ENCODE measurements at places on chromosomes 5 and 9.

GRCh38 chr5:79464695-79465332, 49.1 kb downstream of the HOMER1 start:
- peak; percentile 25 for DNase-seq

DNA sequence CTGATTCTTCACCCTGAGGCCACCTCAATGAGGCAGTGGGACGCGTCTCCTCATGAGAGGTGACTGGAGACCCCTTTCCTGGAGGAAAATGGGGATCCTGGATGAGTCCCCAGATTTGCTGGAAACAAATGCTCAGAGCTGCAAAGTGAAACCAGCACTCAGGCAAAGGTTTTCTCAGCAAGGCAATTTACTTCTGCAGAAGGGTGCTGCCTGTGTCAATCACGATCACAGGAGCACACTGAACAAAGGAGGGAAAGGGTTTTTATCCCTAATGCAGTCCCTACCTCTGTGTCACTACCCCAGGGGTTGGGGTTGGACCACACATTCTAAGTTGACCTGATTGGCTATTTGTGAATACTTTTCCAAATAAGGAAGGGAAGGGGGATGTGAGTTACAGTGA, 69.9 kb upstream of the CDK20 start:
- no peak for DNase-seq

GRCh38 chr9:137807721-137808703, 69.6 kb upstream of the CACNA1B start:
- DNase-seq = peak; percentile 7

DNA sequence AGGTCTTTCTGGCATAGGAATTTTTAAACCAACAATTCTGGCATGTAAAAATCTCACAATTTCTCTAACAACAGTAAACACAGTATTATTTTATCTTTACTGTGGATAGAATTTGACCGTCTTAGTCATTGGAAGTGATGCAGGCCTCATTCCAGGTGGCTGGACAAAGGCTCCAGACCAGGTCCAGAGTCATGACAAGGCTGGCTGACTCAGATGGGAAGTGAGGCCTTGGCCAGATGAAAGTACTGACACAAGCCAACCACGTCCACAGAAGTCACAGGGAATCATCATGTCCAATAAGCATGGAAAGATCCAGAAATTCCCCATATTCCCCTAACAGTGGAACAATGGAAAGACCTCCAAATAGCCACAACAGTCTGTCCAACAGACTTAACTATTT, 12.4 kb downstream of the SPOCK1 start:
- no peak for DNase-seq

DNA sequence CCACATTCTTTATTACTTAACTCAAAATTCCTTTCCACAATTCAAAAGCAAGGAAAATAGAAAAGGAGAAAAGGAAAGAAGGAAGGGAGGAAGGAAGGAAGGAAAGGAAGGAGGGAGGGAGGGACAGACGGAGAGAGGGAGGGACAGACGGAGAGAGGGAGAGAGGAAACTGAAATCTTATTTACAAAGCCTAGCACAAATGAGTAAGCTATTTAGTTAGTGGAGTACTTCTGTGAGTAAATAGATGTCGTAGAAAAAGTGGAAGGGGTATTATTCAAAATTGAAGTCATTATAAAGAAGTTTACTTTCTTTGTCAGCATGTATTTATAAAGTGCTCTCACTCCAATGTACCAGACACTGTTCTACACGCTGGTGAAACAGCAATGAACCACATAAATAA, 177.9 kb downstream of the CETN3 start:
- DNase-seq = no peak

DNA sequence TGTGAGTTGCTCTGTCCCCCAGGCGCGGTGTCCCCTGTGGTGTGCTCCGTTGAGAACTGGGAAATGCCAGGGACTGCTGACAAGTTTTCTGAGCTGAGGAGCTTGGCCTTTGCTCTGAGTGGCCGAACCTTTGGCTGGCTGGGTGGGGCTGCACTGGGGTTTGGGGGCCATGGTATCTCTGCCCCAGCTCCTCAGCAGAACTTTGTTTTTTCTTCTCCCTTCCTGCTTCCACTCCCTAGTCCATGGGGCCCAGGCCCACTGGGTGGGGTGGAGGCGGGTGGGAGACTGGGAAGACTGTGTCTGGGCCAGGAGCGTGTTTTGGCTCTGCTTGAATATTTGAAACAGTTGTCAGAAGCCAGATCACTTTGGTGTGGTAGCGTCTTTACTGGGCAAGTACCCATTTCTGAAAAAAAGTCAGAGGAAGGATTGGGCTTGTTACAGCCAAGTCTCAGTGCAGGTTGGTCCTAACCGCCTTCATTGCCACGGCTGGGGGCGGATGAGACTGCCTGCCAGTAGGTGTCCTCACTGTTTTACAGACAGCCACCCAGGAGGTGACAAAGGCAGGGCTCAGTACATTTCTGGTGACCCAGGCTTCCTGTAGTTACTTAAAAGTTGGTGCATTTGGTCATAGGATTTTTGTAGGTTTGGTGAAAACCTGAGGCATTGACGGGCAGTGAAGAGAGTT, 92.7 kb downstream of the DAB2IP start:
- DNase-seq = no peak

DNA sequence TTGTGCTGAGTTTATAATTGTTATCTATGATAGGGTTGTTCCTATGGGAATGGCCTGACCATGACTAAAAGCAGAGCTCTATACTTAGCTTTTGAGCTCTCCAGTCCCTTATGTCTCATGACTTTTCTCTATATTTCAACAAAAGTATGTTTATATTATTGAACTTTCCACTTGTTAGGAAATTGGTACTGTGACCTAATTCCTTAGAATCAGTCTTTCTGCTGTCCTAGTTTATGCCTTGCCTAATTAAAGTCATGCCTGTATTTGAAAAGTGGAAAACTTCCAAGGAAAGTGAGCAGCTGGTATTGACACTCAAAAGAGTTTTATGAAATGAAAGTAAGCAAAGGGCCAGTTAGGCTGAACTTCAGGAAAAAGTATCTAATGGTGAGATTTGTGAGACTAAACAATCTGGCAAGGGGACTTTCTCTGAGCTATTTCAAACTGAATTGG, 68.6 kb downstream of the XRCC4 start:
- no peak for DNase-seq

GRCh38 chr9:109935406-109936087, 155.5 kb downstream of the PALM2AKAP2 start:
- DNase-seq = no peak

- DNase-seq = no peak
Measured at GRCh38 chr9:125977223-125977622, 230.1 kb downstream of the PBX3 start.

DNA sequence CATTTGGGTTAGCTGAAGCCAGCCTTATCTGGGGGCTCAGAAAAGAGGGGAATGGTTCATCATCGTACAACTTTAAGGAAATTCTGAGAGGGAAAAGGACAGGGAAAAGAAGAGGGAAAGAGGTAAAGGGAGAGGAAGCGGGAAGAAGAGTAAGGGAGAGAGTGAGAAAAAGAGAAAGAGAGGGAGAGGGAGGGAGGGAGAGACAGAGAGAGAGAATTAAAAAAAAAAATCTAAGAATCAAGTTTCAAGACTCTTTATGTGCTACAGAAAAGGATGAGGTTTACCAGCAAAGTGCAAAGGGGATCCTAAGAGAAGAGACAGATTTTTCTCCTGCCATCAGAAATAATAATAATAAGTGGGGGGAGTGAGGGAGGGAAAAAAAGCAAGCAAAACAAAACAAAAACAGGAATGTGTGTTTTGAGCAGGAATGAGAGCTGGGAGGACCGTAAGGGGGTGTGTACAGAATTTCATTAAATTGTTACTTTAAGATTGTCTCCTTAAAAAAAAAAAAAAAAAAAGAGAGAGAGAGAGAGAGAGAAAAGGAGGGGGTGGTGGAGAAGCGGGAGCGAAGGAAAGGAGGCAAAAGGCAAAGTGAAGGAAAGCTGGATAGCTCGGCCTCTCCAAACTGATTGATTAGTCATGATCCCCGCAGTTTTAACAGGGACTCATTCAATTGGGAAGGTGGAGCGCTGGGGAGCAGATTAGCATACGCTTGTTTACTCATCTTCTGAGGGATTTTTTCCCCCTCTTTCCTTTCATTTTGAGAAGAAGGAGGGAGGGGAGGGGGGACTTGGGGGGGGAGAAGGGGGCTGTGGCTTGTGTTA, 438 bp upstream of the PAPPA start:
- no peak for DNase-seq

GRCh38 chr9:93577078-93577974, 942 bp downstream of the PHF2 start:
- DNase-seq = no peak

DNA sequence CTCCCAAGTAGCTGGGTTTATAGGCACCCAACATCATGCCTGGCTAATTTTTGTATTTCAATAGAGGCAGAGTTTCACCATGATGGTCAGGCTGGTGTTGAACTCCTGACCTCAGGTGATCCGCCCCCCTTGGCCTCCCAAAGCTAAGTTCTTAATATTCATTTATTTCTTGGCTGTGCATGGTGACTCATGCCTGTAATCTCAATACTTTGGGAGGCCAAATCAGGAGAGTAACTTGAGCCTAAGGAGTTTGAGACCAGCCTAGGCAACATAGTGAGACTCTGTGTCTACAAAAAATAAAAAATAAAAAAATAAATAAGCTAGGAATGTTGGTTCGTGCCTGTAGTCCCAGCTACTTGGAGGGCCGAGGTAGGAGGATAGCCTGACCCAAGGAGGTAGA, 587.1 kb upstream of the FTMT start:
- no peak for DNase-seq

GRCh38 chr5:32042551-32042961, 131.6 kb downstream of the GOLPH3 start:
- DNase-seq = no peak

GRCh38 chr5:56588636-56589480, 226.5 kb upstream of the MAP3K1 start:
- peak; percentile 81 for DNase-seq

GRCh38 chr9:92706218-92706940, 36.4 kb upstream of the IPPK start:
- DNase-seq = no peak

GRCh38 chr5:54639621-54640020, 122.1 kb downstream of the SNX18 start:
- DNase-seq = no peak

DNA sequence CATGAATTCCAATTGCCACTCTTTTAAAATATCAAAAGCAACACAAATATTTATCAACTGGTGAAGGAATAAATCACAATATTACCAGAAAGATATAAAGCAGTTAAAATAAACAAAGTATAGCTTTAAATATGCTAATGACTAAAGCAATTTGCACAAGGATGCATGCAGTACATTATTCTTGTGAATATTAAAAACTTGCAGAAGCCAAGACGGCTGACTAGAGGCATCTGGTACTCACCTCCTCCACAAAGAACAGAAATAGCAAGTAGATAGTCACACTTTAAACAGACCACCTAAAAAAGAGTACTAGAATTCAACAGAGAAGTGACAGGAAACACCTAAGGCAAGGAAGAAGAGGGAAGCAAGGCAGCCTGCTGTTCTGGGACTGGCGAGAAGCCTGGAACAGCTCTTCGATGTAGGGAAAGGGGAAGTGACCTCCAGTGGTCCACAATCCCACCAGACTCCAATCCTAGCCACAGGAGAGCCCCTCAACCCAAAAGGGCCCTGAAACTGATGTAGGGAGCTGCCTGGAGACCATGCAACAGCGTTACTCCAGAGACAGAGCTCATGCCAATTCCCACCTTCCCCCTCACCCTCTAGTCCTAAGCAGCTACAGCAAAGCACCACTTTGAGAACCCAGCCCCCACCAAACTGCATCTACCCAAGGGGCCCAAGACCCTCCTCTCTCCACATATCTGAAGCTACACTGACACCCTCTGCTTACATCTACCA, 86.3 kb downstream of the LPAR1 start:
- DNase-seq = no peak

GRCh38 chr5:154587123-154588026, 109.3 kb upstream of the HAND1 start:
- no peak for DNase-seq

DNA sequence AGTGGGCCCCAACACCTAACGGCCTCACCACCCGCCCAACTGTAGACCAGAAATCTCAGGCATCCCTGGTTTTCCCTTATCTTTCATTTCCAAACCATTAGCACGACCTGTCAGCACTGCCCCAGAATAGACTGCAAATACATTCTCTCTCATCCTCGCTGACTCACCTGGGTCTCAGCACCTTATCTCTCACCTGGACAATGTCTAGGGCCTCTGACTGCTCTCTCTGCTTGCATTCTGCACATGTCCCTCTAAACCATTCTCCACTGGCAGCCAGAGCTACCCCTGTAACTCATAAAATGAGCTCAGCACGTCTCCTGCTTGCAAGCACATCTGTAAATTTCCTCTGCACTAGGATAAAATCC, 12.7 kb downstream of the CKMT2 start:
- no peak for DNase-seq

DNA sequence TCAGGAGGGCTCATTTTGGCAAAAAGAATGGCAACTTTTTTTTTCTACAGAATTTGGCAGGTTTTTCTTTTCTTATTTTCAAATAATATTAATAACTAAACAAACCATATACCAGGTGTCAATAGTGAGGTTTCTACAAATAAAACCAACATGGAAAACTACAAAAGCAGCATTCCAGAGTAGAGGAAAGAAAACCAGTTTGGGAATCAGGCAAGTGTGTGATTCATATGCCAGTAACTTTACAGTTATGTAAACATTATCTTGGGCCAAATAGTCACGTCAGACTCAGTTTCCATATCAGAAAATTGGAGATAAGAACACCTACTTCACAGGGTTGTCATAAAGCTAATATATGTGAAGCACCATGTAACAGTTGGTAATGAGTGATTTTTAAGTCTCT, 51.7 kb downstream of the FBXW11 start:
- DNase-seq = no peak

GRCh38 chr9:81671880-81672280, 17.5 kb downstream of the TLE1 start:
- DNase-seq = no peak

GRCh38 chr5:67792891-67793290, 422.7 kb upstream of the PIK3R1 start:
- DNase-seq = no peak

- no peak for DNase-seq
Measured at GRCh38 chr5:28542987-28543386, 1504.6 kb upstream of the CDH9 start.

GRCh38 chr5:34519489-34520220, 136.5 kb upstream of the RAI14 start:
- no peak for DNase-seq

GRCh38 chr9:109568568-109569210, 70.6 kb upstream of the PTPN3 start:
- DNase-seq = no peak

Measured in naive thymus-derived CD8-positive, alpha-beta T cell (primary cell).